ENCODE measurements at places on chromosomes 3 and 15.

DNA sequence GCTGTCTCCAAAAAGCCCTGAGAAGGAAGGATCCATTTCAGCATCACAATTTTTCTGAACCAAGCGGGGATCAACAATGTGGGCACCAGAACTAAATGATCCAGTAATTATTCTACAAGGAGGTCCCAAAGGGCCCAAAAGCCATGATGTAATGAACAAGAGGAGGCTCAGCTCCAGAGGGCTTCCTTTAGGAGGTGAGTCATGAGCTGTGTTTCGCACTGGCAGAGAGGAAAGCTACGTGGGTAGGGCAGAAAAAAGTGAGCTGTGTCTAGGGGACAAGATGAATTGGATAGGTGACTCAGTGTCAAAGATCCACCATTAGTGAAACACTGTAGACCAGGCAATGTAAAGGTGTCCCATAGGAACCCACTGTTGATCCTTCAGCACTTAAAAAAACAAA, 113.4 kb downstream of the RORA start:
- no peak for DNase-seq

DNA sequence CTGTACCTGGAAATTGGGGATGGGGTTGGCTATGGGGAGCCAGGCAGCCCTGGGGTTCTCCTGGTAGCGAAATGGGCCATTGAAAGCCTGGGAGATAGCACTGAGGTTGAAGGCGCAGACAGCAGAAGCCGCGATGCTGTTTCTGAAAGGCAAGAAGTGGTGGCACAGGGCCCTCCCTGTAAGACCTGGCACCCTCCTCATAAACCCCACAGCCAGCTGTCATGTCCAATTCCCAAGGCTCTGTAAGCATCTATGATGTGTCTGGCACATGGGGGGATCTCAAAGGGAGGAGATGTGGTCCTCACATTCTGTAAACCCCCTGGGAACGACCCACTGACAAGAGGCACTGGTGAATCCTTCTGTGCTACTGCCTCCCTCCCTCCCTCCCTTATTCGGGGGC, 104.0 kb downstream of the SEMA5B start:
- no peak for DNase-seq

GRCh38 chr15:92889390-92890107, 10.6 kb upstream of the CHD2 start:
- no peak for DNase-seq

DNA sequence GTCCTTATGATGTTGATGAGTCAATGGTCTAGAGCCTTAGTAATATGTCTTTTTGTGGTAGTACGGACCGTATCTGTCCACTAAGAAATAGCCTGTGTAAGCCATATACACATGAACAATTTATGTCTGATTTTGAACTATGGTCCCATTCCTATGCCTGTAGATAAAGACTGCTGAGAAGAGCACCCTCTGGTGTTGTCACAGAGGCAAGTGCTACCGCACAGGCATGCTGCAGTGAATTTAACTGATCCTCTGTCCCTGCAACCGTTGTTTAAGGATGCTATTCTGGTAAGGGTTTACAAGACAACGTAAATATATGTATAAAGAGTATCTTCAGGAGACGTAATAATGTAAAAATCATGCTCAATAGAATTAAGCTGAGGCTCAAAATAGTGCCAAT, 170.7 kb downstream of the UBE3A start:
- no peak for DNase-seq

GRCh38 chr15:99052205-99052604, 44.6 kb upstream of the PGPEP1L start:
- DNase-seq = no peak

- no peak for DNase-seq
These were observed 118.0 kb downstream of the TPRA1 start for GRCh38 chr3:127472506-127472905.

GRCh38 chr3:64685800-64686445, 1.9 kb downstream of the ADAMTS9 start:
- DNase-seq = peak; percentile 6

DNA sequence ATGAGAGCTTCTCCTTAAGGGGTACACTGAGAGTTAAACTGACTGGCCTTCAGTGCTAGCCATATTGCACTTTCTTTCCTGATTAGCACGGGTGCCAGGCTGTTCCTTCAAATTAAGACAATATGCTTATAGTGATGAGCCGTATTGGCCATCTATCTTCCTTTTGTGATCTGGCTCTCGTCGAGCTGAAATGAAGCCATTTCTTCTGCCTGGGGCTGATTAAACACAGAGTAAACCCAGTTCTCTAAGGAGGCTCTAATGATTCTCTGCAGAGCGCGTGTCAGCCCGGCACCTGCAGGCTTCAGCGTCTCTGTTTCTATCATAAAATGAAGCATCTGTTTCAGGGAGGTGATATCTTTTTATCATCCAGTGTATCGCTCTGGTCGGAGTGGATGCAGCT, 107.5 kb upstream of the NR2F2 start:
- no peak for DNase-seq

DNA sequence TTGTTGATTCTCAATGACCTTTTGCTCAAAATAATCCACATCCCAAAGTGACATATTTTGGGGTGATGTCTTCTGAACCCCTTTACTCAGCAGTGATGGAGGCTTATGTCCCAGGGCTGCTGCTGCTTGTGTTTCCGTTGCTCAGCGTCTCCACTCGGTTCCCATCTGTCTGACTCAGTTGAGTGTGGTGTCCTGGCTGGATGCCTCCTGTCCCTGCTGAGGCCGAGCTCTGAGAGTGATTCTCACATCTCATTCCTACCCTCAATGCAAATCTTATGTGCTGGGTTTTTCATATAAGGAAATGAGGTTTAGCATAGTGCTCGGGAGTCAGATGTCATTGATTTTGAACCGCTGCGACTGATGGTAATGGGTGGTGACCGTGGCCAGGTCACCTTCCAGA, 247.4 kb downstream of the GABRG3 start:
- no peak for DNase-seq

All from activated CD4-positive, alpha-beta T cell treated with anti-CD3 and anti-CD28 coated beads for 48 hours (primary cell).